ENCODE measurements at places on chromosomes 4 and X.

- DNase-seq = no peak
Observed at GRCh38 chr4:7906171-7906701, 33.4 kb downstream of the AFAP1 start.

GRCh38 chr4:36088542-36088941, 155.8 kb downstream of the ARAP2 start:
- DNase-seq = no peak

DNA sequence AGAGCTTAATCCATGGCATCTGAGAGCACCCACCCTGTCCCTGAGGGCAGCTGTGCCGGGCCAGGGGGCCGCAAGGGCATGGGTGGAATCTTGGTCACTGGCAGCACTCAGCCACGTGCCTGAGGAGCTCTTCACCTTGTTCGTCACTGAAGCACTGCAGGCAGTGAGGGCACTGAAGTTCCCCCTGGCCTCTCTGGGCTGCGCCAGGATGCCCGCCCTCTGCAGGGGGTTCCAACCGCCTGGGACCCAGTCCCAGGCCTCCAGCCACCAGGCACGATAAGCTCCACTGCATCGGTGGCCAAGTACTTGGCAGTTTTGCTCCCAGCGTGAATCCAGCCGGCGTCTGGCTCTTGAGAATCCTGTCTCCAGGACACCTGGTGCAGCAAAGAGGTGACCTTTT, 96.4 kb upstream of the MED14 start:
- DNase-seq = no peak

- no peak for DNase-seq
Observed at GRCh38 chr4:27568952-27569319, 708.3 kb downstream of the STIM2 start.

DNA sequence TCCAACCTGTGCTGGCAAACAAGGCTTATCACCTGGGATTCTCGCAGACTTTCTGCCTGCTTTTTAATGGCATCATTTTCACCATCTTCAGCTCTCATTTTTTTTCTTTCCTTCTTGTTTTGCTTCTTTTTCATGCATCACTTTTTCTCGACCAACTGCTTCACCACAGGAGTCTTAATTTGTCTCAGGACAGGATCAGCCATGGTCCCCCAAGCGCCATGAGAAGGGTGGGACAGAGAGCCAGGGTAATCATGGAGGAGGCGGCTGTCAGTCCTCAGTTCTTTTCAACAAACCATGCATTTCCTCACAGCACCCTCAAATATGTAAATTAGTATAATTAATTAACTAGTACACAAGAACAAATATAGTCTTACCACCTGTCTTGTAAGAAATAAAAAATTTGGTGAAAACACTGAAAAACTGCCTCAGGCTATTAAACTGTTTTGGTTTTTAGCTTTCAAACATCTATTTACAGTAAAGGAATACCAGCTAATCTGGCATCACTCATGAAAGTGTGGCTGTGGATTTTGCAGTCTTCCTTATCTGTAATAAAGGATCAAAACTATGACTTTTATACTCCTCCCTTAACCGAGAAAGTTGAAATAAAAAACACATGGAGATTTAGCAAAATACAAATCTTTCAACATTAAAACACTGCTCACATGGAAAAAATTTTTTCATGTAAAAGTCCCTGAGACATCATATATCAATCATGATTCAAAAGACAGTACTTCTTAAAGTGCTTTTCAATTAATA, 19.1 kb downstream of the EIF4E start:
- DNase-seq = no peak

DNA sequence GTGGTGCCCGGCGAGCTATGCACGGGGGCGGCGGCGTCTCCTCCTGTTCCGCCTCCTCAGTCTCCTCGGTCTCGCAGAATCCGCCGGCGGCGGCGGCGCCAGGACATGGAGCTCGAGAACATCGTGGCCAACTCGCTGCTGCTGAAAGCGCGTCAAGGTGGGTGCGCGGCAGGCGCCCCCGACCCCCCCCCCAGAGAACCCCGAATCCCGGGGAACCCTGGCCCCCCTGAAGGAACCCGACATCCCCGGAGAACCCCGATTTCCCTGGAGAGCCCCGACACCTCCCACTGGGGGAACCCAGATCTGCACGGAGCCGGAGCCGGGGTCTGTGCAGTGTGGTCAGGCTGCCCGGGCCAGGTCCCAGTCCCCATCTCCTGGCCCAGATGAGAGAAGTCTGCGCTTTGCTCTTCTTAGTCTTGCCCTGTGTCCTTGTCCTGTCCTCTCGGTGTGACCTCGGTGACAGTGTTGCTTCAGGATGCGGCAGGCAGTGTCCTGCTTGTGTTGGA, 648 bp downstream of the GRK4 start:
- DNase-seq = no peak

- no peak for DNase-seq
Observed at GRCh38 chr4:20203508-20203907, 48.2 kb upstream of the SLIT2 start.

DNA sequence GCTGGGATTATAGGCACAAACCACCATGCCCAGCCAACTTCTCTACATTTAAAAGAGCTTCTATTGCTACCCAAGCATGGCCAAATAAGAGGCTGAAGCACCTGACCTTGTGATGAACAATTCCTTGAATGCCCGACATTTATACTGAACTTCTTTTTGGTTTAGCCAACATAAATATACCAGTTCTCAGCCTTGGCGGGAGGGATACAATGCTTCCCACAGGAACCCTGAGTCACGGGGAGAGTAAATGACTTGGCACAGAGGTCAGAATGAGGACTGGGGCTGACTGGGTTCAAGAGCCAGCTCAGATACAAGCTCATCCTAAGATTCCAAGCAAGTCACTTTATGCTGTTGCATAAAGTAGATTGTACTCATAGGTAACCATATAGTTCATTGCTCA, 6.1 kb downstream of the HOPX start:
- no peak for DNase-seq

DNA sequence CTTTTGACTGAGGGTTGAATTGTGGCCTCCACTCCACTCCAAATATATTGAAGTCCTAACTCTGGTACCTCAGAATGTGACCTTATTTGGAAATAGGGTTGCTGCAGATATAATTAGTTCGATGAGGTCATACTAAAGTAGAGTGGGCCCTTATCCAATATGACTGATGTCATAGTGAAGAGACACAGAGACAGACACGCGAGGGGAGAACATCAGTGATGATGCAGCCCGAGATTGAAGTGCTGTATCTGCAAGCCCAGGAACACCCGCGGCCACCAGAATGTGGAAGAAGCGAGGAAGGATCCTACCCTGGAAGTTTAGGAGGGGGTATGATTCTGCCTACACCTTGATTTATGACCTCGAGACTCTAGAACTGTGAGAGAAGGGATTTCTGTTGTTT, 279.0 kb downstream of the ANKRD50 start:
- no peak for DNase-seq

GRCh38 chr4:182174979-182175378, 68.2 kb upstream of the TENM3 start:
- DNase-seq = no peak

DNA sequence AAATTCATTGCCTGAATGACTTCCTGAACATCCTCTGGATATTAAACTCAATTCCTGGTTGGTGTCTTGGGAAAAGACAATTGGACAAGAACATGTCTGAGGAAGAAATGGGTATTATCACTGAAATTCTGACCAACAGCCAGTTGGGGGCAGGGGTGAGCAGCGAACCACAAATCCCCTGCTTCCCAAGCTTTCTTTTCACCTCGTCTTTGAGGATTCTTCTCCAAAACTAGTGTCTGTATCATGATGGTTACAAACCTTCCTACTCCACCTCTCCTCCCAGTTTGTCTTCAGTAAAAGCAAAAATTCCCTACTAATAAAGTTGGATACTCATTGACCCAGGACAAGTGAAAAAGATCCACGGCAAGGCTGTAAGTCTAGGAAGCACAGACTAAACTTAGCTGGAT, 48.3 kb upstream of the WDR1 start:
- no peak for DNase-seq

DNA sequence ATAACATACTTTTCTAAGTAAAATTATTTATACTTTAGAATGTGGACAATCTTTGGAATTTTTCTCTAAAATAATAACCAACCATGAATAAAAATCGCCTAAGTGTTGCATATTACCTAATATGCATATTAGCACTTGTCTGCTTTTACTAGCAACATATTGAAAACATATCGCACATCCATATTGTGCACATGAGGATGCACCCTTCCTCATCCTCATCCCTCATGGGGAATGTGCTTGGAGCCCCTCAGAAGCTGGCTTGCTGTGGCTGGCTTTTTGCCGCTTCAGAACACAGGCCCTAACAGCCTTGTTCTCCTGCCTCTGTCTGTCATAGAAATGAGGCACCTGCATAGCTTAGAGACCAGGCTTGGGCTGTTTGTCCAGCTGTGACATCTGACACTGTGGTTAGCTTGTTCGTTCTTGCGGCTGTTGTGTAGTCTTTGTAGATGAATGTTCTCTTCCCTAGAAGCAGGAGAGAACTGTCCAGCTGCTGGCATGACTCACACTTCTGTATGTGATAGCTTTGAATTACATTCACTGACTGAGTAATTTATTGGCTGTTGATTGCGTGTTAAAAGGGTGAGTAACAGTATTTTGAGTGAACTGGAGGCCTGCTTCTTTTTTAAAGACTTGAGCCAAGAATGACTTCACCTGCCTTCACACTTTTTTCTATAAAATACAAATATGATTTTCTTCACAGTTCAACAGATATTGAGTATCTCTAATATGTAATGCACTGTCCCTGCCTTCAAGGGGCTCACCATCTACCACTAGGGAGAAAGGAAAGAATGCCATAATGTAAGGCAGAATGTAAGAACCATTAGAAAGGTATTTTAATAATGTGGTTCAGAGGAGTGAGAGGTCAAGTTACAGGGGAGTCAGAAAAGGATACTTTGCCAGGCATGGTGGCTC, 81.9 kb downstream of the HMGB2 start:
- DNase-seq = no peak

GRCh38 chrX:68631336-68631735, 16.1 kb upstream of the STARD8 start:
- no peak for DNase-seq

- DNase-seq = no peak
Observed at GRCh38 chr4:178738026-178738425, 1295.8 kb upstream of the AGA start.

- no peak for DNase-seq
Observed at GRCh38 chr4:69224891-69225290, 10.3 kb upstream of the UGT2B11 start.

DNA sequence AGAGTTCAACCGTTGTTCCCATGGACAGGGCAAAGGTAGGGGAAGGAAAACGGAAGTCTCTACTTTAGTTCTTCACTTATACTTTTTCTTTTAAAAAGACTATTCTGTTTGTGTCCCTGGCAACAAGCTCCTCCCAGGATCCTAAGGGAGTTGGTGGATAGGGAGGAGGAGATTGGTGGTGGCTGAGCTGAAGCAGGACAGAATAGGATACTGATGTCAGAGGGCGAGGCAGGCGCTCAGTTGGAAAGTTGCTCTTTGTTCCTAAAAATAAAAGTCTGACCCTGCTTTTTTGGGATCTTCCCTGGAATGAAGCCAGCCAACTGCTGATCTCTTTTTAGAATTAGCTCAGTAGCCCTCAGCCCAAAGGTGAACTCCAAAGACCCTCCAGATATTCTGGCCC, 104.7 kb downstream of the MGST2 start:
- no peak for DNase-seq

- no peak for DNase-seq
Observed at GRCh38 chr4:113476800-113477199, 284.7 kb downstream of the CAMK2D start.

DNA sequence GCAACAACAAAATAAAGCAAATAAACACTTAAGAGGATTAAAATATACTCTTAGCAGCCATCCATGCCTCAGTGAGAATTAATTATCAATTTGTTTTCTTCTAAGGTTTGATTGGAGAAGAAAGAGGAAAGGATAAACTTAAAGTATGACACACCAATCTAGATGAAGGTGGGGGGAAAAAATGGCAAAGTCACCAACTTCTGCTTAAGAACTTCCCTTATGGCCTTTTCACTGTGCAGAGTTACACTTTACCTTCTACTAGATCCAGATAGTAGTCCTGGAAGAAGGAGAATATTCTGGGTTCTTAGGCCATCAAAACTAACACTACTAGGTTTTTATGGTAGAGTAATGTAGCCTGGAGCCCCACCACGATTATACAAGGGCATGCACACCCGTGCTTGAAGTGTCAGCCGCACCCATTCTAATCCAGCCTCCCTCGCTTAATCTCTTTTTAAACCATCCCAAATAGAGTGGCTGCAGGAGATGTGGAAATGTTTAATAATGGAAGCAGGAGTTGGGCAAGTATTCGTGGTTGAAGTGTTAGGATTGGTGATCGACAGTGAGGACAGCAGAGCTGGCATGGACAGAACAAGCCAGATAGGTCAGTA, 14.1 kb downstream of the ENPEP start:
- no peak for DNase-seq

- peak; percentile 12 for DNase-seq
Observed at GRCh38 chr4:139085141-139085540, 69.6 kb downstream of the NOCT start.

DNA sequence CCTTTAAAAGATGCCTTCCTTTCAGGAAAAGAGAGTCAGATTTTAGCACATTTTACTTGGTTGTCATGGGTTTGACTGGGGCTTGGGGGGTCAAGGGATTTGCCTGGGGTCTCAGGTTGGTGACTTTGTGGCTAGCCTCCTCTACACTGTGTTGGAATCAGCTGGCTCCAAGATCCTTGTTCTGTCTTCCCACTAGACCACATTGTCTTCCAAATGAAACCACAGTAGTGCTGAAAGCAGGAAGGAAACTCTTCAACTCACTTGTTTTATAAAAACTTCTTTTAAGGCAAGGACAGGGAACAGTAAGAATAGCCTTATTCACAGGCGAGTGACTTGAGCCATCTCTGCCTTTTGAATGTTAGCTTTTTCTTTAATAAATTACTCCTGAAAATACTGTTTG, 37.0 kb upstream of the OTUD4 start:
- no peak for DNase-seq

- no peak for DNase-seq
Observed at GRCh38 chrX:139566981-139567380, 36.4 kb downstream of the F9 start.

DNA sequence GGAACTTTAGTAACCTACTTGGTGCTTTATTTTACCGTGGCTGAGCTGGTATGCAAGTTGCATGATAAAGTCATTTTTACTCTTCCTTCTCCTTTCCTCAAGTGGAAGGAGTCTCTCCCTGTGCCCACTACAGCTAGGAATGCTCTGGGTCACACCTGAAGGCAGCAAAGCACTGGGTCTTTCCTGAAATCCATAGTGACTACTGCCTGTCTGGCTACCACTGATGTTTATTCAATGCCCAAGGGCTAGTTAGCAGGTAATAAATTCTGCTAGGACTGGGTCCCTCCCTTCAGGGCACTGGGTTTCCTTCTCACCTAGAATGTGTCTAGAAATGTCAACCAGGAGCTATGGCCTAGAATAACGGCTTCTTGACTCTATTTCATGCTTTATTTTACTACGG, 1081.4 kb downstream of the FAT4 start:
- DNase-seq = no peak

DNA sequence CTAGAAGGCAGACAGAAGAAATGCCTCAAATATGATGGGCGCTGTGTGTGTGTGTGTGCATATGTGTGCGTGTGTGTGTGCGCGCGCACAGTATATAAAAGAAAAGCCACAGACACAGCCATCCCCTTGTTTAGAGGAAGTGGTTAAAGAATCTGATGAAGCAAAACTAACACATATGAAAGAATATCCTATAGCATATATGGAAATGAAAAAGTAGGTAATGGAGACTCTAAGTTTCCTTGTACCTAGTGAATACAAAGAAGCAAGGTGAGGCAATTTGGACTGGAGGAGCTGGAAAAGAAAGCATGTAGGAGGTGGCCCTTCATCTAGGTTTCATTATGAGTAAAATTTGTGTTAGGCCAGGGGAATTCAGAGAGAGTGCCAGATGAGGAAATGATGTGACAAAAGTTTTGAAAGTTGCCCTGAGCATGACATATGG, 58.6 kb upstream of the MCF2 start:
- peak; percentile 45 for DNase-seq

GRCh38 chrX:138917781-138918180, 206.3 kb upstream of the FGF13 start:
- DNase-seq = no peak
